ENCODE measurements at places on chromosomes 16 and 17.

DNA sequence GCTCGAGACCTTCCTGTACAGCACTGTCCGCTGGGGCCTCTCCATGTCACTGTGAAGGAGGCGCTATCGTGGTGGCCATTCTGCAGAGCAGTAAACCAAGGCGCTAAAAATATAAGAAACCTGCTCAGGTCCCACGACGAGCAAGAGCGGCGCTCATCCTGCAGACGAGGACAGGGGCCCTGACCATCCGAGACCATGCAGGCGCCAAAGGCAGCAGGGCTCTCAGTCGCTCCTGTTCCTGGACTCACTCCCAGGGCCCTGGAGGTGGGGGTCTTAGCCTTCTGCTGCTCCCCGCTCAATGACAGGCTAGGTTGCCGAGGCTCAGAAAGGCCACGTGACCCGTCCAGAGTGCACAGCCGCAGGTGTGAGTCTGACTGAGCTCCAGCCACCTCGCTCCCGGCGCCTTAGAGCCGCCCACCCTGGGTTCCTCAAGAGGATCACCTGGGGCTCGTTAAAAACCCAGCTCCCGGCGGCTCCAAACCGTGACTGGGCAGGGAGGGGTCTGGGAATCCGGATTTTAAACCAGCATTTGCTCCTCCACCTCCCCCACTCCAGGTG is 509 bp upstream of the ATP2C2 start:
- no peak for DNase-seq

DNA sequence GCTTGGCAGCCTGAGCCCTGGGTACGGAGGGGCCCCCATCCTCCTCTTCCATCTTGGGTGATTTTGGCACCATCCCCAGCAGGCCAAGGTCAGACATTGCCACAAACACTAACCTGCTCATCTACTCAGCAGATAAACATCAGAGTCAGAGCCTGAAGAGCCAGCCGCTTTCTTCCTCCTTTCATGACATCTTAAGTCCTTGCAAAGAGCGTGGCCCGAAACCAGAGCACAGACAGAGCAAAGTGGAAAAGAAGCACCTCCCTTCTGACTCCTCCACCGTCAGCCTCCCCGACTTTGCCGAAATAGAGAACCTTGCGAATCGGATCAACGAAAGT is 60.4 kb upstream of the RPH3AL start:
- DNase-seq, result no peak

- DNase-seq, result no peak
These were observed 1.5 kb downstream of the GSDMB start for GRCh38 chr17:39916918-39917317.

GRCh38 chr17:75759457-75759856 is 5.5 kb downstream of the GALK1 start:
- no peak for DNase-seq

Measured in glomerular endothelial cell (primary cell).